ENCODE measurements at places on chromosomes 6 and 20.

- DNase-seq = no peak
Measured at GRCh38 chr6:21856844-21857243, 263.3 kb downstream of the SOX4 start.

DNA sequence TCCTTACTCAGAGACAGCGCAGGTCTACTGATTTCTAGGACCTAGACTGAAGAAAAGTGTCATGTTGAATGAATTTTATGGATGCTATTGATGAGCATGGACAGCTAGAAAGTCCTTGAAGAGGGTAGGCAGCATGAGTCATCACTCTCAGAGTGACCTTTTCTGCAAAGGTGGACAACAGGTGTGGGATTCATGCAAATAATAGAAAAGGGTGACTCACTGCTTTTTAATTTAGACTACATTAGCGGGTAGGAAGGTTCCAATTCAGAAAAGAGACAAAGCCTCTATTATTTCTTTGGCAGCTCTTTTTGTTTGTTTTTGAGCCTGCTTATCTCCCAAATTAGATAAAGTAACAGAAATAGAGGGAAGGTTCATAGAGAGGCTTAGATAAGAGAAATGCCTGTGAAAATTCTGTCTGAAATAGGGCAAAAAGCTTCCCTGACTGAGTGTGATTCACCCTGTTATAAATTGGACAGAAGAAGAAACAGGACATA lies 191.4 kb downstream of the TENT5A start:
- DNase-seq = no peak

- no peak for DNase-seq
Measured at GRCh38 chr6:11043378-11043960, 636 bp downstream of the ELOVL2 start.

DNA sequence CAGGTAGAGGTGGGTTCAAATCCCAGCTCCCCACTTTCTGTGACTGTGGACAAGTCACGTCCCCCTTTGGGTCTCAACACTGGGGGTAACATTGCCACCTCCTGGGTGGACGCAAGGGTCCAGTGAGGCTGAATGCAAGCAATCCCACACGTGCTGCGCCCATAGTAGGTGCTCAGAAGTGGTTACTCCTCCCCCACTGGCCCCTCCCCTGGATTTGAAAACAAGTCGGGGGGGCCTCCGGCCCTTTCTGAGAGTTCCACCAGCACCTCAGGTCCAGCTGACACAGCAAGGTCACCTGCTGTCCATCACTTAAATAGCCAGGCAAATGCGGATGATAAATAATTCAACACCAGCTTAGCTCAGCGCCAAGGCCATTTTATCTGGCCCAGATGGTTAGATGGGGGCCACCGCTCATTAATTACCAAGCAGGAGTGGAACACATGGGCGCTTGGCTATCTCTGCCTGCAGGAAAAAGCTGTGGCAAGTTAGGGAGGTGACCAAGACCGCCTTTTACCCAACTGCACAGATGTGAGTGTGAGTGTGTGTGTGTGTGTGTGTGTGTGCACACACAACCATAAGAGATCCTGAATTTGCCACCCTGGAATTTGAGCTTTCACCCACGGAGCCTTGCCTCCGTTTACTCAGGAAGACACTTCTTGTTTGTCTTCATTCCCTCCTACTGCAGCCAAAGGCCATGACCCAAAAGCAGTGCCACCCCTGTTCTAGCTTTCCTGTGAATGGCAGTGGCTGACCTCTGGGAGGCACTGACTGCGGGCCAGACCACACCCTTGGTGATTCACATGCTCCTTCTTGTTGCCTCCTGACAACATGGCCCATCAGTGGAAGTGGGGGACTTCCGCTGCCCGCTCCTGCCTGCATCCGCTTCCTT lies 34.7 kb upstream of the KCNB1 start:
- no peak for DNase-seq

GRCh38 chr6:10800810-10801209 lies 37.5 kb downstream of the MAK start:
- no peak for DNase-seq

DNA sequence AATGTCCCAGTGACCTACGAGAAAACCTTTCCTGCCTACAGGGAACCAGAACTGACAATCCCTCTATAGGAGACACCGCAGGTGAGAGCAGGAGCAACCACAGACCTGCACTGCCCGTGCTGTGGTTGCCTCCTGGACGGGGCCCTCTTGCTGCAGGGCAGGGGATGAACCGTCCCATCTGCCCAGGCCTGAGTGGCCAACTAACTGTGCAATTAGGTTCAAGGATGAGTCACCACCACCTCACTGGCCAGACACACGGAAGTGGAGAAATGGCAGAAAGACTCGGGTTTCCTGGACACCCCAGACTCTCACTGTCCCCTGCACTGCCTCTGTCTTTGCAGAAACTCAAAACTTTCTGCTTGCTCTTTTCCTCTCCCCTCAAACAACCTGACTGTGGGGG lies 13.8 kb upstream of the HLA-G start:
- no peak for DNase-seq

GRCh38 chr6:19830171-19830570 lies 7.0 kb upstream of the ID4 start:
- DNase-seq = no peak

GRCh38 chr6:123821112-123821511 lies 17.4 kb downstream of the NKAIN2 start:
- DNase-seq = no peak

DNA sequence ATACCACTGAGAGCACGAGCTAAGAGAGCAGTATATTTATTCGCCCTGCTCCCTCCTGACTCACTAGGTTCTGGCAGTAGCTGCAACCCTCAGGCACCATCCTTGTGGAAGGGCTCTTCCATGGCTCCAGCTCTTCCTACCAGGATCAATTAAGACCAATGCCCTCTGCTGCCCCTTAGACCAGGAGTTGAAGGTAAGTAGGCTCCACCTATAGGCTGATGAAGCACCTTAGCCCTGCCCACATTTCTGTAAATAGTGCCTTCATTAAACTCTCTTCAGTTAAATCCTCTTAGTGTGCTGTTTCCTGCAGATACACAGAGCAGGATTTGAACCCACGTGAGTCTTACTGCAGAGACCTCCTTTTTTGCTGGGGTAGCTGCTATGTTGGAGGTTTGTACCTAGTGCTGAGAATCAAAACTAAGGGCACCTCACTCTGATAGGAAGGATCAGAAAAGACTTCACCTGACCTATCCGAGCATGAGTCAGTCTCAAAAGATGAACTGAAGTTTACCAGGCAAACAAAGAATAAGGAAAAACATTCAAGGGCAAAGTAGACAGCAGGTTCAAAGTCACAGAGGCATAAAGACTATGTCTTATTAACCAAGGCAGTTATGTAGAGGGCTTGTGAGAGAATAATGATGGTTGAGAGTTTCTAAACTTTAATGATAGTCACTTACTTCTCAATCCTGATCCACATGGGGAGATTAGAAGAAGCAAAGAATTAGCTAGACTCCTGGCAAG lies 56.9 kb upstream of the BEND6 start:
- no peak for DNase-seq

GRCh38 chr6:131167773-131168172 lies 32.5 kb downstream of the AKAP7 start:
- DNase-seq = no peak

- DNase-seq = no peak
Measured at GRCh38 chr20:20199361-20200160, 147.2 kb downstream of the CFAP61 start.

All from bone marrow (tissue), 2 donors.